ENCODE measurements at places on chromosomes 2 and 18. TPM values are rescaled to one million over a fixed set of nuclear protein-coding genes. Genes with fewer than 3 reads are reported as not detected.

Gene TEKT4
- total RNA-seq, result not detected

Gene TCF23
- not detected for total RNA-seq

Gene INHBB
- not detected for total RNA-seq

Gene GAL3ST2
- 0.25 TPM for total RNA-seq

Gene MBD1
- 50.3 TPM for total RNA-seq

Gene BOLL
- not detected for total RNA-seq

Gene ARMC9
- total RNA-seq, result 94.4 TPM

Gene CCL20
- total RNA-seq, result not detected

Gene PPP1R1C
- total RNA-seq, result not detected

Gene CFC1
- total RNA-seq, result not detected

Gene CPLX4
- total RNA-seq, result not detected

Gene GPAT2
- total RNA-seq, result 10.2 TPM

Gene PDE1A
- total RNA-seq, result 34.9 TPM

Gene OTOF
- not detected for total RNA-seq

Gene IL1RN
- total RNA-seq, result 1.1 TPM

Gene ERMN
- 0.18 TPM for total RNA-seq

Gene UGT1A10
- total RNA-seq, result 0.41 TPM

Gene RFTN2
- 16.4 TPM for total RNA-seq

Gene GREB1
- 1.7 TPM for total RNA-seq

Gene SLC19A3
- 1.6 TPM for total RNA-seq

Gene RAB12
- total RNA-seq, result 67.4 TPM

Gene UGT1A4
- total RNA-seq, result not detected

Gene NT5C1B
- total RNA-seq, result not detected

Gene CYS1
- total RNA-seq, result 7.0 TPM

Gene CYB5A
- total RNA-seq, result 38.8 TPM

Gene MAPK4
- total RNA-seq, result not detected

Gene MEP1B
- total RNA-seq, result not detected

Measured in fibroblast of the aortic adventitia (primary cell).